ENCODE measurements at places on chromosomes 11 and 22. TPM values are rescaled to one million over a fixed set of nuclear protein-coding genes. Genes with fewer than 3 reads are reported as not detected.

- DNase-seq = no peak
Observed at GRCh38 chr22:30874431-30875370, 93.9 kb downstream of the MORC2 start.

GRCh38 chr22:44634426-44635321 is 67.3 kb upstream of the PRR5 start:
- no peak for DNase-seq

GRCh38 chr11:82733444-82734119 is at the start of gene FAM181B:
Gene FAM181B, minus strand, starts transcription at chr11:82733864. Its CDS starts 135 bp downstream, at chr11:82733729.
- DNase-seq = peak; percentile 22

GRCh38 chr22:20111045-20111688 is 4.7 kb upstream of the RANBP1 start:
- DNase-seq = no peak

- no peak for DNase-seq
Observed at GRCh38 chr11:119014209-119014924, 3.8 kb downstream of the RPS25 start.

MSANTD2 gene
- total RNA-seq = 25.2 TPM

All from T-cell (primary cell).